Regular cardiac myocyte (primary cell): ENCODE measurements at places on chromosomes 11 and 22. TPM values are rescaled to one million over a fixed set of nuclear protein-coding genes. Genes with fewer than 3 reads are reported as not detected.

The VPREB1 gene
- not detected in 2 replicates for total RNA-seq

The LRRC74B gene
- not detected in 2 replicates for total RNA-seq

The RHOD gene
- 6.2 and 6.5 TPM in 2 replicates for total RNA-seq

The RAB3IL1 gene
- 1.9 and 6.5 TPM in 2 replicates for total RNA-seq

The BUD13 gene
- 10.7 and 20.3 TPM in 2 replicates for total RNA-seq

The DRICH1 gene
- total RNA-seq, result 0.19 TPM in 1 of 2 replicates, not detected in the other

The ZNF280B gene
- 0.56 and 0.58 TPM in 2 replicates for total RNA-seq

The CFAP300 gene
- 8.7 and 9.4 TPM in 2 replicates for total RNA-seq

The DUSP8 gene
- total RNA-seq, result 0.28 and 0.38 TPM in 2 replicates

The KCNQ1OT1 gene
- 1.5 and 2.5 TPM in 2 replicates for total RNA-seq

The RAG1 gene
- 0.38 and 0.56 TPM in 2 replicates for total RNA-seq

The MFNG gene
- 0.28 and 0.58 TPM in 2 replicates for total RNA-seq

The CRELD2 gene
- total RNA-seq, result 96.1 and 128 TPM in 2 replicates

The CCDC86 gene
- 9.9 and 24.3 TPM in 2 replicates for total RNA-seq

The PHLDB1 gene
- total RNA-seq, result 62.0 and 99.7 TPM in 2 replicates

The OR2AG2 gene
- total RNA-seq, result under 0.01 and 0.28 TPM in 2 replicates

The PKDREJ gene
- total RNA-seq, result under 0.01 TPM in 1 of 2 replicates, not detected in the other

The MS4A6A gene
- total RNA-seq, result not detected in 2 replicates

The TRAPPC4 gene
- total RNA-seq, result 93.9 and 127 TPM in 2 replicates

The GAL gene
- not detected in 2 replicates for total RNA-seq

The MPZL3 gene
- total RNA-seq, result 1.3 and 2.0 TPM in 2 replicates

The GLYAT gene
- not detected in 2 replicates for total RNA-seq
